ENCODE measurements at places on chromosomes 13 and 19.
A peak's percentile ranks its signal among the peaks of the same experiment; 100 is the strongest.

- DNase-seq: no peak
Measured at GRCh38 chr13:97295283-97296182, 73.4 kb downstream of the MBNL2 start.

DNA sequence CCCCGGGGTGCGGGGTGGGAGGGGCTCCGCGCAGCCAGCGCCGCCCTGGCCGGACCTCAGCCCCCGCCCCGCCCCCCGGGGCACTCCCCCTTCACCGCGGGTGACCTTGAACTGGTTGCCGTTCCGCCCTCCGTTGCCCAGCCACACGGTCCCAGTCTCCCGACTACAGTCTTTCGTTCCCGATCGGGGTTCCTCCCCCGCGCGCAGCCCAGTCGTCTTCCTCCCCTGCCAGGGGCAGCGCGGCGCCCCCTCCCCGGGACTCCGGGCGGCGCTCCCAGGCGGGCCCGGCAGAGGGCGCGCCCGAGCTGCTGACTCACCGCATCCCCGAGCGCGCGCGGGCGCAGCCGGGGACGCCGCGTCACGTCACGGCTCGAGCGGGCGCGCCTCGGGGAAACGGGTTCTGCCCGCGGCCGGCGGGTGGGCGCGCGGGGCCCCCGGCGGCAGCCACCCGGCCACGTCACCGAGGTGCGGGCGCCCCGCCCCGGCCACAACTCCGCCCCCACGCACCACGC, 459 bp downstream of the MIDN start:
- DNase-seq: peak; percentile 57

DNA sequence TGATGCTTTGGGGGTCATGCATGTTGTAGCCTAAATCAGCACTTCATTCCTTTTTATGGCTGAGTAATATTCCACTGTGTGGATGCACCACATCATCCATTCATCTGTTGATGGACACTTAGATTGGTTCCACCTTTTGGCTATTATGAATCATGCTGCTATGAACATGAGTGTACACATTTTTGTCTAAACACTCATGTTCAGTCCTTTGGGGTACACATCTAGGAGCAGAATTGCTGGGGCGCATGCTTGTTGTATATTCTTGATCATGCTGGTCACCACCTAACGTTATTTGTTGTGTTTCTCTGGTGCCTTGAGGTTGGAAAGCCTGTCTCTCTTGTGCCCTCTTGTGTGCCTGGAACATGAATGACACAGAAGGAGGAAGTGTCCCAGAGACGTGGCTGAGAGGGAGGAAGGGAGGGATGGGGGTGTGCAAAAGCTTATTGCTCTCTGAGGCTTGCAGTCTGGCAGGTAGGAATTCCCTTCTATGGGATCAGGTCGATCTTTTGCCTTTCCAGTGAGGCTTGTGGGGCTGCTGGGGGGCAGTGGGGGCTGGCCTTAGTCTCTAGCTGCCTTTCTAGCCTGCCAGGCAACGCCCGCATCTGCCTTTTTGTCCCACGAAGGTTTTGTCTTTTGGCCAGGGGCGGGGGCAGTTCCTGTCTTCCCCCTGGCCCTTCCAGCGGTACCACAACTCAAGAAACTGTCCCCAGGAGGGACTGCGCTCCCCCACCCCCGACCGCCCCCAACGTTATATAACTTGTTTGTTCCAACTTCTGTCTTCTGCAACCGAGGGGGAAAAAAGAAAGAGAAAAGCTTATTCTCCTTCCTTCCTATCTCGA, 7.6 kb downstream of the KLHL26 start:
- no peak for DNase-seq

GRCh38 chr19:14385492-14385891, 4.2 kb downstream of the ADGRE5 start:
- DNase-seq: no peak

- DNase-seq: no peak
Measured at GRCh38 chr13:37627428-37627827, 28.9 kb upstream of the POSTN start.

DNA sequence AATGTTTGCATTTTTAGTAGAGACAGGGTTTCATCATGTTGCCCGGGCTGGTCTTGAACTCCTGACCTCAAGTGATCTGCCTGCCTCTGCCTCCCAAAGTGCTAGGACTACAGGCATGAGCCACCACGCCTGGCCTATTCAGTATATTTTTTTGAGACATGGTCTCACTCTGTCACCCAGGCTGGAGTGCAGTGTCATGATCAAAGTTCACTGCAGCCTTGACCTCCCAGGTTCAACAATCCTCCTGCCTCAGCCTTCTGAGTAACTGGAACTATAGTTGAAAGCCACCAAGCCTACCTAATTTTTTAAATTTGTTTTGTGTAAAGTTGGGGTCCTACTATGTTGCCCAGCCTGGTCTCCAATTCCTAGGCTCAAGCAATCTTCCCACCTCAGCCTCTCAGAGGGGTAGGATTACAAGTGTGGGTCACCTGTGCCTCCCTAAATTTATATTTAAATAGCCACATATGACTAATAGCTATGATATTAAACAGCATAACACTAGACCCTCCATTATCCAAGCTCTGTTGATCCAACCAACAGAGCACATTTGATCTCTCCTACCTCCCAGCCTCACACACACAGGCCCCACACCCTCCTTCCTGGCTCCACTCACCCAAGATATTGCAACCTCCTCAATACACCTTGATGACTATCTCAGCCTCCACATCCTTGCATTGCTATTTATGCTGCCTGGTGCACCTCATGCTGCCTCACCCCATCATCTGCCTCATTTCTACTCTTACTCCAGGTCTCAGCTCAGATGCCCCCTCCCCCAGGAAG, 2.1 kb upstream of the CEACAM19 start:
- DNase-seq: no peak
